ENCODE measurements at places on chromosomes 3 and 15.

DNA sequence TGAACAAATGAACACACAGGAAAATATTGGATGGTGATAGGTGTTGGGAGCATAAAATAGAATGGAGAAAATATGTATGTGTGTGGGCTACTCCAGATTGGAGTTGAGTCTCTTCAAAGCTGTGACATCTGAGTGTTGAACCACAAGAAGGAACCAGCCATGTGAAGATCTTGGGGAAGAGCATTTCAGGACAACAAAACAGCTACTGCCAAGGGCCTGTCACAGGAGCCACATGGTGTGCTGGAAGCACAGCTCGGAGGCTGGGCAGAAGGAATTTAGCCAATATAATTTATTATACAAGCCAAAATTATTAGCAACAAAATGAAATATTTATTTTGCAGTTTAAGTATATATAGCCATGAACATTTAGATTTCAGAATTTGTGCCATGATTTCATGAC, 108.3 kb upstream of the FGF7 start:
- DNase-seq, result no peak

DNA sequence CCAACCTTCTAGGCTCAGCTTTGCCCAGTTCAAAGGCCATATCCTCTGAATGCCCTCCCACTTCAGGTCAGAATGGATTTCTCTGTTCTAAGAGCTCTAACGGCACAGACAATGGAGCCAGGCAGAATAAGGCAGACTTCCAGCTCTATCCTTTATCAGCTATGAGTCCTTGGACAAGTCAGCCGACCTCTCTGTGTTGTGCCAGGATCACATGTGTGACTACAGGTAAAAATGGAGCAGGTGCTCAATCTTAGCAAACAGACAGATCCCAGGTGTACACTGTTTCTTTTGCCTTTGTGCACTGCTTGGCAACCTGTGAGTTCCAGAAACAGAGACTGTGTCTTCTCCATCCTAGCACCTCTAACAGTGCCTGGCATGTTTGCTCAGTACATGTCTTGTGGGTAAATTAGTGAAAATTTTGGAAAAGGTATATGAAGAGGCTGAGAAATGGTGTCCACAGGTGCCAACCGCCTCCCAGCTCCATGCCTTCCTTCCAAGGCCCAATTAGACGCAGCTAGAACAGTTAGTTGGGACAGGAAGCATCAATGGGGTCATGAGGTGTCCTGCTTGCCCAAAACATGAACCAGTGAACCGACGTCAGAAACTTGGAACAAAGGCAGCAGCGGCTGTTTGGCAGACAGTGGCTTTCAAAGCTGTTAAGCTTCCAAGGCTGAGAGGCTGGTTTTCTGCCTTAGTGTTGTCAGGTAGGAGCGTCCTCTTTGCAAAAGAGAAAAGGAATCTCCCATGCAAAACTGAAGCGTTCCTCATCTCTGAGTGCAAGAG, 28.7 kb downstream of the TLE3 start:
- DNase-seq, result no peak

GRCh38 chr3:31405515-31405914, 127.2 kb upstream of the STT3B start:
- DNase-seq, result no peak

DNA sequence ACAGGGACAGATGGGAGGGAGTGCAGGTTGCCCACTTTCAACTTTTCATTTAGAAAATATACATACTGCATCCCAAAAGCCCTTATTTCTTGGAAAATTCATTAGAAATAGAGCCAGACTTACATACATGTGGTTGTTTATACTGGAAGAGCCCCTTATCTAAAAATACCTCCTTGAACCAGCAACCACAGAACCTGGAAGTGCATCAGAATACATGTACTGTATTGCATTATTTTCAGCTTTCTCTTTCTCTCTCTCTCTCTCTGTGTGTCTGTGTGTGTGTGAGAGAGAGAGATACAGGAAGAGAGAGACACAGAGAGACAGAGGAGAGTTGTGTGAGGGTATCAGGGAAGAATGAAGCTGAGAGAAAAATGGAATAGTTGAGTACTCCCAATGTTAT, 29.5 kb upstream of the LSAMP start:
- DNase-seq, result no peak

DNA sequence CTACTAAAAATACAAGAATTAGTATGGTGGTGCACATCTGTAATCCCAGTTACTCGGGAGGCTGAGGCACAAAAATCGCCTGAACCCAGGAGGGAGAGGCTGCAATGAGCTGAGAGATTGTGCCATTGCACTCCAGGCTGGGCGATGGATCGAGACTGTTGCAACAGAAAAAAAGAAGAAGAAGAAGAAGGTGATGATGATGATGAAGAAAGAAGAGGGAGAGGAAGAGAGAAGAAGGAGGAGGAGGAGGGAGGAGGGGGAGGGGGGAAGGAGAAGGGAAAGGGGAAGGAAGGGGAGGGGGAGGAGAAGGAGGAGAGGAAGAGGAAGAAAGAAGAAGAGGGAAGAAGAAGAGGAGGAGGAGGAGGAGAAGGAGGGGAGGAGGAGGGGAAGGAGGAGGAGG, 33.2 kb upstream of the ZNF710 start:
- DNase-seq, result no peak

- DNase-seq, result no peak
Measured at GRCh38 chr3:170593634-170594033, 7.8 kb upstream of the SLC7A14 start.

GRCh38 chr3:71702131-71703024, 22.8 kb downstream of the EIF4E3 start:
- peak; percentile 36 for DNase-seq

- no peak for DNase-seq
Measured at GRCh38 chr15:52466134-52466701, 62.5 kb downstream of the MYO5A start.

GRCh38 chr3:127857333-127857732, 35.0 kb upstream of the MGLL start:
- peak; percentile 73 for DNase-seq

DNA sequence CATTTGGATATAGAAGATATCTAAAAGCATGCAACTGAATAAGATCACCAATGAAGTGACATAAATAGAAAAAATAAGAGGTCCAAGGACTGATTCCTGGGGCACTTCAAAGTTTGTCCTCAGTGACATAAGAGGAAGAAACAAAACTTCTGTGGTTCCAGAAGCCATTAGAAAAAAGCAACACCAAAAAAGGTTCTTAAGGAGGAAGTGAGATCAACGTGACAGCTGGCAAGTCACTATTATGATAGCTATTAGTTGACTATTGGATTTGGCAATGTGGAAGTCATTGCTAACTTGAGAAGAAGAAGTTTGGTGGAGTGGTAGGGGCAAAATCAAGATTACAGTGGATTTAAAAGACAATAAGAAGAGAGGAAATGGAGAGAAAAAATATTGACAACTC, 1098.3 kb downstream of the NAALADL2 start:
- DNase-seq, result no peak

- DNase-seq, result no peak
Measured at GRCh38 chr3:165529451-165529850, 307.8 kb downstream of the BCHE start.

DNA sequence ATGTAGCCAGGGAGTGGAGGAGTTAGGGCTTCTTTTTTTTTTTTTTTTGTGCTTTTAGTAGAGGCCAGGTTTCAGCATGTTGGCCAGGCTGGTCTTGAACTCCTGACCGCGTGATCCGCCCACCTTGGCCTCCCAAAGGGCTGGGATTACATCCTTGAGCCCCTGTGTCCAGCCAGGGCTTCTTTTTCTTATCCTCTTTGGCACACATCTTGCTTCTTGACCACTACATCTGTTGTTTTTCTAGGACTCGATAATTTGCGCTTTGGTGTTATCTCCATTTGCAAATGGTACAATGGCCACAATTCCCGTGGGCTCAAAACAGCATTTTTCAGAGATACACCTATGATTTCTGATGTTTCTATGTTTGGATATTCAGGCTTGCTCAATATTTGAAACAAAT, 4.2 kb downstream of the SKIL start:
- no peak for DNase-seq

DNA sequence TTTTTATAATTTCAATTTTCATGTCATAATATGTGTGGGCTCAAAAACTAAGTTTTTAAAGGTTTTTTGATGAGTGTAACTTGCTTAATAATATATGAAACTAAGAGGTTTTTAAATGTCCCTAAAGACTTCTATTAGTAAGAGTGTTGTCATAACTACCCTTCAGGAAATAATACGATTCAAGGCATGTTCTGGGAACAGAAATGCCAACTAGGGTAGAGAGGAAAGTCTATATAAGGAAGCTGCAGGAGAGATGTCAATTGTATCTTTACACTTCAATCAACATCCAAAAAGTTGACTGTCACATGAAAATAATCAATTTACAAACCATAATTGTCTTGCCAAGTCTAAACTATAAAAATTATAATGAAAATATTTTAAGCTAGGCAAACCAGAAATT, 76.3 kb downstream of the SMARCC1 start:
- no peak for DNase-seq

- DNase-seq, result no peak
Measured at GRCh38 chr3:32430900-32431299, 39.2 kb downstream of the CMTM7 start.

GRCh38 chr15:51367322-51367976, 26.0 kb downstream of the GLDN start:
- DNase-seq, result no peak

DNA sequence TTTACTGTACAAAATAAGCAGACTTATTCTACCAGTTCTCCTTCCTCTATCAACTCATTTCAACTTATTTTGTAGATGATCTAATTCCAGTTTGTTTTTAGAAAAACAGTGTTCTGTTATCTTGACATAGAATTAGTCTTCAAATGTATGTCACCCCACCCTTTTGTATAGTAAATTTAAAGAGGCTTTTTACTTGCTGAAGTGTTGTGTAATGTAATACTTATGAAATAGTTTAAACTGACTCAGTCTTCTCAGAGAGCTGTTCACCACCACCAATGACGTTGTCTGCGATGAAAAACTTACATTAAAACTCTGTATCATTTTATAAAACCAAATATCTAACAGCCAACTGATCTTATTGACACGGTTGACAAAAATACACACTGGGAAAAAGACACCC, 82.9 kb downstream of the RAP2B start:
- DNase-seq, result no peak

- DNase-seq, result no peak
Measured at GRCh38 chr3:2166552-2166951, 67.9 kb downstream of the CNTN4 start.
